ENCODE measurements at places on chromosomes 5 and 9.

- H3K27ac ChIP-seq: no peak overlapping the region
- H3K27me3 ChIP-seq: no peaks in the 10 kb centered on the region
- no peaks in the 10 kb centered on the region for H3K36me3 ChIP-seq
- DNase-seq: no peak
Observed at GRCh38 chr5:164504141-164504772, 998.8 kb downstream of the MAT2B start.

DNA sequence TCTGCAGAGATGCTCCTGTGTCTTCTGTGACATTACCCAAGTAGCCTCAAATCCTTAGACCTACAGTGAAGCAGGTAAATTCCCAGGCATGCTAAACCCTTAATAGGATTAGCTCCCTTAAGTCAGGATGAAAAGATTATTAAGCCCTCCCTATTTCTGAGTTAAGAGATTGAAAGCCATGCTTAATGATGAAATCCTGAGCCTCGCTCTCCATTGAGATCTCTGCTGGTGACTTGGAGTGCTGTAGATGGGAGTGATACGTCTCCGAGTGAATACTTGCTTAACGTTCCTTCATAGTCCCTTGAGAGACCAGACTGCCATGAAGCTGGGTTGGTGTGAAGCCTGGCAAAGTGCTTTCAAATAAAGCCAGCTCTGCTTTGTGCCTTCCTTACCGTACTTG is 34.2 kb downstream of the AOPEP start:
- DNase-seq: no peak
- peaks cover 19% of the 10 kb centered on the region for H3K36me3 ChIP-seq
- no peaks in the 10 kb centered on the region for H3K27me3 ChIP-seq

DNA sequence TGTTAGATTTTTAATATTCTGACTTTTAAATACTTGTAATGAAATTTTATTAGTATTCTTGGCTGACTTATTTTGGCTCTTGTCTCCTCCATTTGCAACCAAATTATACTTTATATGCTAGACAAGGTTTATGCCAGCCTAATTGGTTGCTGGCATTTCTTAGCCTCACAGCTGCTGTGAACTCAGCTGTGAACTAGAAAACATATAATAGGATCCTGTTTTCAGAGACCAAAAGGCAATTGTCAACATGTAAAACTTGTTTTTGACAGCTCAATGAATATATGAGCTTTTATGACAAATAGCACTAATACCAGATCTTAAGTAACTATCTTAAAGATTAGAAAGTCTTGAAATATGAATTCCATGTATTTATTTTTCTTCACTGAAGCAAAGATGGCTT is 25.9 kb downstream of the KIF2A start:
- no peaks in the 10 kb centered on the region for H3K27me3 ChIP-seq
- H3K36me3 ChIP-seq: peaks cover 6% of the 10 kb centered on the region

DNA sequence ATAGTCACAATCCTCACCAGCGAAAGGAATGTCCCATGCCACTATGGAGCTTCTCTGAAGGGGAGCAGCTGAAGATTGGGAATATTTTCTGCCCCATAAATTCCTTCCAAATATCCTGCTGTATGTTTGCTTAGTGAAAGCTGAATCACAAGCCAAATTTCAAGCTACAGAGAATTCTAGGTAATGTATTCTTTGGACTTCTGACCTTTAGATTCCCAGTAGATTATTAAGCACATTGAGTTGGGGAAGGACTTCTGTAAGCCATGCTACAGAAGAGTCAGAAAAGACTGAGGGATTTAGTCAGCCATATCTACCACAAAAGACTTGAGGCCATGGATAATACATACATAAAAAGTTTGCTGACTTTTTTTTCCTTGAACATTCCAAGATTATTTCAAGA is 1342.0 kb upstream of the NUDT12 start:
- DNase-seq: no peak
- no peaks in the 10 kb centered on the region for H3K4me1 ChIP-seq
- no peak overlapping the region for H3K27ac ChIP-seq
- no peaks in the 10 kb centered on the region for H3K36me3 ChIP-seq
- H3K4me3 ChIP-seq: no peak overlapping the region
- no peaks in the 10 kb centered on the region for H3K27me3 ChIP-seq
